ENCODE measurements at places on chromosomes 13 and 19.

- DNase-seq, result no peak
Observed at GRCh38 chr19:42122691-42123607, 9.3 kb downstream of the POU2F2 start.

DNA sequence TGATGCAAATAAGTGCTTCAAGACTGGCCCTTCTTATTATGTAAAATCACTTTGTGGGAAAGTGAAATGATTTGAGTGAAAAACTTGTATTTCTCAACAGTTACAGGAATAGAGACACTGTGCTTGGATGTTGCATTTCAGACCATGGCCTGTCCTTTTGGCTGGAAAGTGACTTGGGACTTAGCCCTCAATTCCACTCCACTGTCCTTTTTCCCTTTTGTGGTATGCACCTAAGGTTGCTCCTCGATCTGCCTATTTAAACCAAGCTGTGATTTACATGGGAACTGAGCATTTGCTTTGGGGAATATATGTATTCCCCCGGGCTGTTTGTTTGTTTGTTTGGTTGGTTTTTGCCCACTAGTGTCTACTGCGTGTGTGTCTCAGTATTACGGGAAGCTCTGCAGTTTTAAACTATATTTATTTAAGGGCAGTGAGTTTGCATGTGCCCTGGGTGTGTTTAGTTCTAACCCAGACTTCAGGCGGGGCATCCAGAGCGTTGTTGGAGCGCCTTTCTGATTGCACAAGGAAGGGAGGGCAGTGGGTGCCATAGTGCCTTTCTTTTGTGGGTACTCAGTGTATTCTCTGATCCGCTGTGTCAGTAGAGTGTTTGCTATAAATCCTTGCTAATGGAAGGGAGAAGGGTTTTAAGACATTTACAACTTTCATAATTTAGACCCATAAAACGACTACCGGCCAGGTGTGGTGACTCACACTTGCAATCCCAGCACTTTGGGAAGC lies 18.2 kb upstream of the RNF113B start:
- DNase-seq, result no peak

- DNase-seq, result no peak
Observed at GRCh38 chr13:27110056-27110746, 61.4 kb downstream of the USP12 start.

GRCh38 chr13:44906713-44907112 lies 82.6 kb downstream of the NUFIP1 start:
- no peak for DNase-seq
